ENCODE measurements at places on chromosomes 1 and 21.
A peak's percentile ranks its signal among the peaks of the same experiment; 100 is the strongest.

- no peak for DNase-seq
Measured at GRCh38 chr1:170881268-170882265, 53.8 kb upstream of the MROH9 start.

GRCh38 chr1:154318386-154318785 lies 2.5 kb upstream of the AQP10 start:
- no peak for DNase-seq

DNA sequence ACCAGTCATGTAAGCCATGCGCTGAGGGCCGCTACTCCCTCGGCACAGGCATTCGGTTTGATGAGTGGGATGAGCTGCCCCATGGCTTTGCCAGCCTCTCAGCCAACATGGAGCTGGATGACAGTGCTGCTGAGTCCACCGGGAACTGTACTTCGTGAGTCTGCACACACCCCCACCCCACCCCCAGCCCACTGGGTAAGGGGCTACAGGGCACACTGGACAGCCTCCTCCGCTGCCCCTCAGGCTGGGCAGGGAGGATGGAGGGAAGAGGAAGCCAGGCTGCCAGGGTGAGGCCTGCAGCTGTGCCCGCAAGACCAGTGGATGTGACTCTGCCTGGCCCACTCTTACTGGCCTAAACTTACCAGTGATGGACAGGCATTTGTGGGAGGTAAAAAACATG lies 49.2 kb upstream of the SARS1 start:
- DNase-seq: no peak

DNA sequence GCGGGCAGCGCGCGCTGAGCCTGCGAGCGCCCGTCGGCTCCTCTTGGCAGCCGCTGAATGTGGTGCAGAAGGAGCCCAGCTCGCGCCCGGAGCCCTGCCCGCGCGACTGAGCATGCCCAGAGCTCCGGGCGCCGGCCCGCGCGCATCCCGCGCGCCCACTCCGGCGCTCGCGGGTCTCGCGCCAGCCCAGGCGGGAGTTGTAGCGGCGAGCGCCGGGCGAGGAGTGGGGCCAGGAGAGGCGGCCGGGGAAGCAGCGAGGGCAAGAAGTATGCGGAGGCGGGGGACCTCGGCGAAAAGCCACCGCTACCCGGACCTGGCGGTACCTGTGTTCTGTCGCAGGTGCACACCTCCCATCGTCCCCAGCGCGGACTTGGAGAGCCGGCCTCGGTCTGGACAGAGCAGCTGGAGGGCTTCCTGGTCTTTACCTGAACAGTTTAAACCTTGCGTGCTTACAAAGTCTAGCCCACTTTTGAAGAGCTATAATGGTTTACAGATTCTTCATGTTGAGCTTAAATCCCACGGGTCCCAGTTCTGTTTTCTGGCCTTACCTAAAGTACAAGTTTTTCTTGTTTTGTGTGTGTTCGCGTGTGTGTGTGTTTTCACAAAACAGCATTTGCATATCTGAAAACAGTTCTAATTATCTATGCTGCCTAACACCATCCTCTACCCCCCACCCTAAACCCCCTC lies at the start of gene DDAH1:
DDAH1 (minus strand) TSS at position 61 of the 687 bp plus-strand sequence. CDS start 114 bp downstream, outside the sequence.
- no peak for DNase-seq

DNA sequence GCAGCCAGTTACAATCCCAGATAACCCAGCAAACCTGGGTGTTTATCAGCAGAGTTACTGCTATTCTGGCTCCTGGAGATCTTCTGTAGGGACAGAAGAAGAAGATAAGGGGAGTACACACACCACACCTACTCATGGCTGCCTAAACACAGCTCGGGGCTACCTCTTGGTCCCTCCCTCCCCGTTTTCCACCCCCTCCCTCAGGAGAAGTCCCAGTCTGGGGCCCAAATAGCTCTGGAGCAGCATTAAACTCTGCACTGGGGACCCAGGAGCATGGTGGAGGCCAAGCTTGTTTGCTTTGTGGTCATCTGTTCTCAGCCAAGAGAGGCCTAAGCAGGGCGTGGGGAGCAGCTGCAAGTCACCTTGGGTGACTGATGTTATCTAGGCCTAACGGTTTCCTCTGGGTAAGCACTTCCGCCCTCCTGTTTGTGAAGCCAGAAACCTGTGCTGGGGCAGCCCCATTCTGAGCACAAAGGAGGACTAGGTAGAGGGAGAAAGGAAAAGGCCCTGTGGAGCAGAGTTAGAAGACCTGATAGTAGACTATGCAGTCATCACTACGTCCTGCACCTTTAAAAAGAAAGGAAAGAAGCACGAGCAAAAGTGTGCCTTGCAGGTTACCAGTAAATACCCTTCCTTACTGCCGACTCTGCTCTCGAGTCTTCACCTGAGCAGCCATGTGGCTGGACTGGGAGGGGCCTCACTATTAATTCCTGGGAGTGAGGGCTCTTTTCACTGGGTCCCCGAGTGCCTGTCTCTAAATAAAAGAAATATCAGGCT lies 2.0 kb upstream of the RCSD1 start:
- DNase-seq: peak; percentile 92

GRCh38 chr21:14526199-14526598 lies 19.9 kb downstream of the SAMSN1 start:
- no peak for DNase-seq

DNA sequence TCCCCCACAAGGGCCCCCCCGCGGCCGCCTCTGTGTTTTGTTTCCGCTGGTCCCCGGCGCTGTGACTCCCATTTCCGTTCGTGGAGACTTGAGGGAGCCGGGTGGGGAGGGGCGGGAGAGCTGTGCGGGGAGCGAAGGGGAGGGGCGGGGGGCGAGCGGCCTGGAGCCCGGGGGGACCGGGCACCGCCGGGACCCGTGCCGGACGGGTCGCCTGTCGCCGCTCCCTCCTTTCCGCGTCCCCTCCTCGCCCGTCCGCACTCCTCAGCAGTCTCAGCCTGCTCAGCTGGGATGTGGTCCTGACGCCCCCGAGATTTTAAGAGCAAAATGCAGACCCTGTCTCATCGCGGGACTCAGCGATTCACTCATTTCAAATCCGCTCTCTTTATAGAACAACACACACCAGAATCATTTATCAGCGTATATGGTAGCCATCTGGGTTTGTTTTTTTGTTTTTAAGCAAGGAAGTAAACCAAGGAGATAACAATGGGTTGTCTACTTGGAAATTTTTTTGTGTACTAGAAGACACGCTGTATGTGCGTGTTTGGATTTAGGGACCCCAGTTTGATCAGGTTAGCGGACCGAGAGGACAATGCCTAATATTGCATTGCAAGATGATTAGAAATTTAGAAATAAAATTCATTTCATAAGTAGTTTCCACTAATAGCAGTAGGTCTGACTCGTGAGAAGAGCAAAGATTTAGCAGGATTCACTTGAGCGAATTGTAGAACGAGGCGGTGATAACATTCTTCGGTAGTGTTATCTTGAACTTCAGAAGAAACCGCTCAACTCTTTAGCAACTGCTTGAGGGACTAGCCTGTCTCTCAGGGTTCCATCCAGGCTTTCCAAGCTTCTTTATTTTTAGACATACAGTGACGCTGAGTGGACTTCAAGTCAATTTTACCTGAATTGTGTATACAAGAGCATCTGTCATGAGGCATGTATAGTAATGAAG lies 1.1 kb downstream of the GABPA start:
- peak; percentile 74 for DNase-seq

DNA sequence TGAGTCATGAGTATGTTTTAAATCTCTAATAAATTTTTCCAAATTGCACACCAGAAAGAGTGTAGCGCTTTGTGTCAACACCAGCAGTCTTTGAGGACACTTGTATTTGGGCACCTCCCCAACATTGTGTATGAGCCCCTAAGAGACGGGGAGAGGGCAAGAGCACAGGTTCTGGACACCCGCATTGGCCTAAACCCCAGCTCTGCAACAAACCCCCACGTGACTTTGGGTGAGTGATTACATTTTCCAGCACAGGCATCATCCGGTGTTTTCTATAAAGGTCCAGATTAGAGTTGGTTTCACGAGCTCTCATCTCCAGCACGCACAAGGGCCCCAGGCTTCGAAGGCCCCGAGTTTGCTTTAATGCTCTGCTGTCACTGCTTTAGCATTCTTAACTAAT lies 66.3 kb upstream of the SLC45A1 start:
- DNase-seq: no peak

DNA sequence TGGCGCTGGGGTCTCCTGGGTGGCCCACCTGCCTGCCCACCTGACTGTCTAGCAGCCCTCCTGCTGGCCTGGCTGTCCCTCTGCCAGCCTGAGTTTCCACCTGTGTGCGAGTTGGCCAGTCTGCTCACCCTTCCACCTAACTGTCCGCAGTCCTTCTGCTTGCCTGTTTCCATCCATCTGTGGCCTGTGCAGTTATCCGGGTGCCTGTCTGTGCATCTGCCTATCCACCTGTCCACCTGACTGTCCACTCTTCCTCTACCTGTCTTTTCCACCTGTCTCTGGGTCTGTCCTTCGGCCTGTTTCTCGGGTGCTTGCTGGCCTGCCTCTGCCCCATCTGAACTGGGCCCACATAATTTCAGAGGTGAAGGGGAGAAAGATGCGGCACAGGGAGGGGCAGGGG lies 1.9 kb downstream of the KCNQ4 start:
- DNase-seq: no peak

GRCh38 chr1:221961532-221962292 lies 219.8 kb upstream of the DUSP10 start:
- peak; percentile 21 for DNase-seq

DNA sequence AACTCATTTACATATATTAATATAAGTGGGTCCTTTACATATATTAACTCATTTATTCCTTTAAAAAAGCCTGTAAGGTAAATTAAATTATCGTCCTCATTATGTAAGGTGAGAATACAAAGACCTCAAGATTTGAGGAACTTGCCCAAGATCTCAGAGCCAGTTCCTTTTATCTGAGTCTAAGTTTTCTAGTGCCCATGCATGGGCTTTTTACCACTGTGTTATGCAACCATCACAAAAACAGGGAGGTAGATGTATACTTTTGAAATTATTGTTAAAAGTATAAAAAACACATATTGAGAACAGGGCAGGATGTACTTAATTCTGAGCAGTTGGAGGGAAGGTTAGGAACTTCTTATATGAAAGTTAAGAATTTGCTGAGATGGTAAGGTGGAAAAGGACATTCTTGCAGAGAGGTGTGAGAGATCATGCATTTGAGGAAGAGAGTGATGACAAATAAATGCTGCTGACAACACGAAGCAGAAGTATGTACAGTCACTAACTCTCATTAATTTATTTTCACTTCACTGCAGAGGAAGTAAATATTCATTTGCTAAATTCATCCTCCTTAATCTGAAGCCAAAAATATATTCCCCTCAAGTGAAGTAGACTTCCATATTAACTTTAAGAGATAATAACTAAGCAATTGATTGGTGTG lies 28.9 kb upstream of the LYPLAL1 start:
- DNase-seq: no peak

- DNase-seq: no peak
Measured at GRCh38 chr1:76961181-76961819, 94.0 kb downstream of the ST6GALNAC5 start.

GRCh38 chr1:4137621-4138415 lies 237.7 kb upstream of the C1orf174 start:
- DNase-seq: no peak

- no peak for DNase-seq
Measured at GRCh38 chr1:204085876-204086275, 13.0 kb downstream of the SOX13 start.

GRCh38 chr1:109395602-109396512 lies 1.9 kb downstream of the SORT1 start:
- no peak for DNase-seq

DNA sequence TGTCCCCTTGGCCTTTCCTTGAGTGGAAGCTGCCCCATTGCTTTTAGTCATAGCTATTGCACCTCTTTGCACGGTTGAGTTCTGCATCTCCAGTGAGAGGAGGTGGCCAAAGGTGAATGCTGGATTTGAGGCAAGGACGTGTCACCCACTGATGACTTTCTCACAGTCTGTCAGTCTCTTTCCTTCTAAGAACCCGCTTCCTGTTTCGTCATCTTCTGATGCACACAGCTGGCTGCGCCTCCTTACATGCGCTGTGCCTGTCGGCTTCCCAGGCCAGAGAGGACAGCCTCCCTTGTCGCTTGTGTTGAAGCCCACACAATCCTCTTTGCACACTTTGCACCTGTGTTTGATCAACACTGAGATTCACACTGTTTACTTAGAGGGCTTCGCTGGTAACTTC lies 41.8 kb upstream of the PWP2 start:
- DNase-seq: no peak

- DNase-seq: no peak
Measured at GRCh38 chr1:23169727-23170335, 1.2 kb upstream of the LUZP1 start.

DNA sequence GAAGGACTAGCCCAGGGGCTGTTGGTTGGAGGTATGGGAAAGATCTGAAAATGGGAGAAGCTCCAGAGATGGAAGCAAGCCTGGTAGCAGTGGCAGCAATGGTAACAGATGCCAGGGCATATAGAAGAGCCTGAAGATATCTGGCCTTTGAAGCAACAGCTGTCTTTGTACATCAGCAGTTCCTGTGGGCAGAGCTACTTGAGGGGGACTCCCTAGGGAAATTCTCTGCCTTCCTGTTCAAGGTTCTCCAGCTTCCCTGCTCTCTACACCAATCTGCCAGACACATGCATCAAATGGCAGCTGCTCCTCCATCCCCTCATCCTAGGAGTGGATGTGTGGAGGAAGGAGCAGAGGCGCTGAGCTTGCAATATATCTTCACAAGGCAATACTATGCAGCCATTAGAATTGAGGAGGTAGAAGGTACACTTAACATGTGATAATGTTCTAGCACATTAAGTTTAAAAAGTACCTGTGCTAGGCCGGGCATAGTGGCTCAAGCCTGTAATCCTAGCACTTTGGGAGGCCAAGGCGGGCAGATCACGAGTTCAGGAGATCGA lies 2.2 kb downstream of the TMEM35B start:
- DNase-seq: no peak

- no peak for DNase-seq
Measured at GRCh38 chr1:219824338-219824737, 104.0 kb downstream of the SLC30A10 start.

GRCh38 chr1:155324717-155325602 lies 4.3 kb downstream of the RUSC1 start:
- peak; percentile 70 for DNase-seq

- no peak for DNase-seq
Measured at GRCh38 chr1:47515164-47515789, 77.4 kb downstream of the FOXD2 start.

DNA sequence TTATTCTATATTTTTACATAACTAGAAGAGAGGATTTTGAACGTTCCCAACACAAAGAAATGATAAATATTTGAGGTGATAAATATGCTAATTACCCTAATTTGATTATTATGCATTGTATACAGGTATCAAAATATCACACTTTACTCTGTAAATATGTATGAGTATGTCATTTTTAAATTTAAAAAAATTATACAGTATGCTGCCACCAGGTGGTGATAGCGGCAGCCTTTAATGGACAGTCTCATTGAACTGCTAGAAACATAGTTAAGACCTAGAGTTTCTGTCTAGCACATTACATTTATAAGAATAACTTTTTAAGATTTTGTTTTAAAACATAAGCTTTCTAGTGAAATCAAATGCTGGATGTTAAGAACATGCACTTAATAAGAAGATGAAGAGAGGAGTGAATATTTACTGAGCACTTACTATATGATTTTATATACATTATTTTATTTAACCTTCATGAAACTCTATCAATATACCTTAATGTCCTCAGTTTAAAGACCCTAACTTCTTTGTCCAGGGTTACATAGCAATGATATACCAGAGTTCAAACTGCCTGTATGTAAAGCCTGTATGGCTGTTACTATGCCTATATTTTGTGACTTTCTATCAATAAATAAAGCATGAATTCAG lies 207.1 kb downstream of the NUF2 start:
- DNase-seq: peak; percentile 44

- DNase-seq: no peak
Measured at GRCh38 chr1:221309723-221310122, 430.5 kb downstream of the HLX start.

All from erythroblast (primary cell).